ENCODE measurements at places on chromosomes 6 and 20.
A peak's percentile ranks its signal among the peaks of the same experiment; 100 is the strongest.

DNA sequence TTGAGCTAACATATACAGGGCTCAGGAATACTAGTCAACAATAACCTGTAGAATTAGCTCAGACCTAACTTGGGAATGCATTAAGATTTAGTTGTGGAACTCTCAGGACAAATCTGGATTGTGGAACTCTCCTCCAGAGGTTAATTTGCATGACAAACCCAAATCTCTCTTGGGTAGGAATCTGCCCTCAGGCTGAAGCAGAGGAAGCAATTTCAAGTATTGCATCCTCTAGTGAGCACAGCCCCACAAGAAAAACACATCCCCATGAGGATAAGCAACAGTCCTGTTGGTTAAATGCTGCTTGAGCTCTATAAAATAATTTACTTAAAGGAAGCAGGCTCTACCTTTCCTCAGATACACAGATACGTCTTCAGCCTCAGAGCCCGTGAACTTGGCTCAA lies 170.9 kb upstream of the STXBP5 start:
- DNase-seq: peak; percentile 90

GRCh38 chr6:101666256-101666655 lies 272.7 kb downstream of the GRIK2 start:
- no peak for DNase-seq

- no peak for DNase-seq
Measured at GRCh38 chr6:136468711-136469110, 81.5 kb downstream of the MAP7 start.

DNA sequence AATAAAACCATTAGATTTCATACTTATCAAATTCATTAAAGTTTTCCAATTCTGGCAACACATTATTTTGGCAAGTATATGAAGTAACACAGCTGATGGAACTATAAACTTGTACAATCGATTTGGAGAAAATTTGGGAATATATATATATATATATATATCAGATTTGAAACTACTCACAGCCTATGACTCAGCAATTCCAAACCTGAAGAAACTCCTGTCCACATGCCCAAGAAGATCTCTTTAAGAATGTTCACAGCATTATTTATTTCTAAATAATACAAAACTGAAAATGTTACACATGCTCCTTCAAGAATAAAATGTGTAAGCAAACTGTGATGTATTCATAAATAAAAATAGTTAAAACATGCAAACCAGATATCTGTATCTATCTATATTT lies 270.1 kb downstream of the TFAP2A start:
- no peak for DNase-seq

GRCh38 chr6:106163446-106163965 lies 77.4 kb downstream of the PRDM1 start:
- DNase-seq: peak; percentile 57

DNA sequence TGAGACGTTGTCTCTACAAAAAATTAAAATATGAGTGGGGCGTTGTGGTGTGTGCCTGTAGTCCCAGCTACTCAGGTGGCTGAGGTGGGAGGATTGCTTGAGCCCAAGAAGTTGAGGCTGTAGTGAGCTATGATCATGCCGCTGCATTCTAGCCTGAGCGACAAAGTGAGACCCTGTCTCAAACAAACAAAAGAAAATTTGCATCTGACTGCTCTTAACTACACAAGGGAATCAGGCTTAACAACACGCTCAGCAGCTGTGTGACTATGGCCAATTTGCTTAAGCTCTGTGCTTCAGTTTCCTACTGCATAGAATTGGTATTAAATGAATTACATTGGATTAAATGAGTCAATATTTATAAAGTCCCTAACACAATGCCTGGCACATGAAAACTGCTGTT lies 24.3 kb upstream of the MRPS10 start:
- DNase-seq: peak; percentile 49

DNA sequence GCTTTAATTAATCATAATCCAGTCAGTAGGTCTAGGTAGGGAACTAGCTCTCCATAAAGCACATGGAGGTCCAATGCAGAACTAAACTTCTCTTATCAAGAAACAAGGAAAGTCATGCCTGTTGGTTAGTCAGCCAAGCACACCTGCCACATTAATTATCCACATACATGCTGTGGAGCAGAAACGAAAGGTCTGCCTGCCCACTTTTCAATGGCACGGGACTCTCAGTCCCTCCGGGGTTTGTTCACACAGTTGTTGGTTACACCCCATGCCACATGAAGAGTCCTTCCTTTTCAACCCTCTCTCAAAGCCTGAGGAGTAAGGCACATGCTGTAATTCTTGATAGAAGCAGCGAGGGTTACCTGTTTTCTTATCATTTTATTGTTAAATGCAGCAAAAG lies 1096.4 kb upstream of the MAP3K7 start:
- no peak for DNase-seq
